Skin of body (tissue), 3 donors: ENCODE measurements at places on chromosomes 3 and 15. TPM values are rescaled to one million over a fixed set of nuclear protein-coding genes. Genes with fewer than 3 reads are reported as not detected.
A peak's percentile ranks its signal among the peaks of the same experiment; 100 is the strongest.

SLC12A1 gene
- total RNA-seq = not detected

GOLGA8T gene
- total RNA-seq = 0.79 TPM

PXYLP1 gene
- 24.2 TPM for total RNA-seq

MKRN3 gene
- 0.89 TPM for total RNA-seq

GPR149 gene
- total RNA-seq = not detected

XXYLT1 gene
- total RNA-seq = 13.6 TPM

DPPA4 gene
- 1.5 TPM for total RNA-seq

SI gene
- not detected for total RNA-seq

MNS1 gene
- total RNA-seq = 4.4 TPM

CDC25A gene
- 3.4 TPM for total RNA-seq

NR2F2 gene
- total RNA-seq = 7.8 TPM

IL12A gene
- 0.30 TPM for total RNA-seq

CILP gene
- total RNA-seq = 24.4 TPM

HESX1 gene
- total RNA-seq = 0.89 TPM

SRP14 gene
- total RNA-seq = 130 TPM

TRPM1 gene
- 3.5 TPM for total RNA-seq

TNNC1 gene
- 98.9 TPM for total RNA-seq

GRCh38 chr3:86410587-86410986 is 580.4 kb downstream of the VGLL3 start:
- DNase-seq = no peak

- DNase-seq = no peak
Measured at GRCh38 chr15:78925956-78926743, 18.7 kb downstream of the CTSH start.

GRCh38 chr15:52804526-52805081 is 14.5 kb upstream of the ONECUT1 start:
- DNase-seq = no peak

GRCh38 chr3:122572940-122573412 is 4.5 kb upstream of the PARP15 start:
- no peak for DNase-seq

DNA sequence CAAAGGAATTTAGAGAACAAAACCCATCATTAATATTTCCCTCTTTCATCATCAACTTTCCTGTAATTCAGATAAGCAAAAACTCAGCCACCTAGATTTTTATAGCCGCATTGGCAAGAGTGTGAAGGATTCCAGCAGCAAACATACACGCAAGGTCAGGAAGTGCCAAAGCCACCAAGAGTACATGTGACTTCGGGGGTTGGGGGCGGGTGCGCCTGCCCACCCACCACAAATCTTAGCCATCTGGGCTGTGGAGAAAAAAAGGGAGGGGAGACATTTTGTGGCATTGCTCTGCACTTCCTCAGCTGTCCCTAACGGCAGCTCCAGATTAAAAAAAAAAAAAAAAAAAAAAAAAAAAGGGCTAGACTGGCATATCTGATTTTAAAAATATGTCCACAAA is 148.4 kb downstream of the TNIK start:
- DNase-seq = no peak

DNA sequence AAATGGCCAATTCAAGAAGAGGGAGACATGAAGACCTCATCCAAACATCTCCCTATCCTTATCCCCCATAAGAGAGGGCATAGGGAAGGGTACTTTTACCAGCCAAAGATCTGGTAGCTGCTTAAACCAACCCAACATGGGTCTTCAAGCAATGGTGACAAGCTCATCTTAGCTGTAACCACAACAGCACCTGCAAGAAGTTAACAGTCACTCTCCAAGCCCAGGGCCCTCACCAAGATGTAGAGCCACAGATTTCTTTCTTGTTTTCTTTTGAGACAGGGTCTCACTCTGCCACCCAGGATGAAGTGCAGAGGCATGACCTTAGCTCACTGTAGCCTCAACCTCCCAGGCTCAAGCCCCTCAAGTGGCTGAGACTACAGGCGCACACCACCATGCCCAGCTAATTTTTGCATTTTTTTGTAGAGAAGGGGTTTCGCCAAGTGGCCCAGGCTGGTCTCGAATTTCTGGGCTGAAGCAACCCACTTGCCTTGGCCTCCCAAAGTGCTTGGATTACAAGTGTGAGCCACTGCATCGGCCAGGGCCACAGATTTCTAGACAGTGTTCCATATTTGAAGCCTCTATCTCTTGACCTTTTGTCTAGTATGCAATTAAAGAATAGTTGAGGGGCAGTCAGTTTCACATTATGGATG is 57.1 kb downstream of the DHX30 start:
- no peak for DNase-seq

GRCh38 chr3:128372281-128372680 is 94.4 kb downstream of the DNAJB8 start:
- DNase-seq = no peak

DNA sequence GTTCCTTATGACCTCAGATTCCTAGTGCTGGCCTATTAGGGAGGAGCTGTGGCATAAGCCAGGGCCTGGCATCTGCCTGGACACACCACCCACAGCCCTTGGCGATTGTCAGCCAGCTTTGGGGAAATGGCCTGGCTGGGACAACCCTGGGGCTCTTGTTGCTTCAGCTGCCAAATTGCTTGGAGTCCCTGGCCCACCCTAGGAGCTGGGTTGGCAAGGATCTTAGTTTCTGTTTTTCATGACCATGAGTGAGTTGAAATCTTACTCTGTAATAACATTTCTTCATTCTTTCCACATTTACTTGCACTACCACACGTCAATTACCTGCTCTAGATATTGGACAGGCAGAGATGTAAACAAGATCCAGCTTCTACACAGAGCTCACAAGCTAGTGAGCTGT is 1.9 kb upstream of the MYZAP start:
- DNase-seq = no peak

GRCh38 chr3:67832817-67833216 is 178.4 kb upstream of the SUCLG2 start:
- DNase-seq = no peak

DNA sequence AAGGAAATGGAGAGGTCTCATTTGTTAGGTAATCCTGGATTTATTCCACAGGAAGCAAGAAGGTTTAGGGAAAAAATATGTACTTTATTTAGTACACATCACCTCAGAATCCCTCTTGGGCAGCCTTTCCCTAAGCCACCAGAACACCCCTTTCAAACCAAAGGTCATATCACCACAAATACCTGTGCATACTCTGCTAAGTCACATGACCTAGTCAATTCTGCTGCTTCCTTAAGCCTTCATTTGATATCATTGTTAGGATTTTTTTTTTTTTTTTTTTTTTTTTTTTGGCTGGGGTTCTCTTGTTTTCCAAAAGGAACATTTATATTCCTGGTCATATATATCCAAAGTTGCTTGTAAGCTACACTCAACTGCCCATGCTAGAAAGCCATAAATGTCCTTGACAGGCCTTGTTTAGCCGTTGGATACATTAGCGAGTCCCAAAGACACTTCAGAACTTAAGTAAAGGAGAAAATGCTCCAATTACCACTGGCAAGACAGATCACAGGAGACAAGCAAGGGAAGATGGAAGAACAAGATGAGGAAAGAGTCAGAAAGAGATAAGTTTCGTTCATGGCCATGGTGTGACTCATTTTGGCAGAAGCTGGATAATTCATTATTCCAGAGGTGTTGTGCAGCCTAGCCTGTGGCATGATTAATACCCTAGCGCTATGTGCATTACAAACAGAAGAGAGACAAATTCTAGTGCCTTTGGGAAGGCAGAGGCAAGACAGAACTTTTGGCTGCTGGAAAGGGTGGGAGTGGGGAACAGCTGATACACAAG is 155.6 kb upstream of the SLC2A2 start:
- no peak for DNase-seq

- no peak for DNase-seq
Measured at GRCh38 chr15:87538327-87538834, 718.2 kb downstream of the NTRK3 start.

DNA sequence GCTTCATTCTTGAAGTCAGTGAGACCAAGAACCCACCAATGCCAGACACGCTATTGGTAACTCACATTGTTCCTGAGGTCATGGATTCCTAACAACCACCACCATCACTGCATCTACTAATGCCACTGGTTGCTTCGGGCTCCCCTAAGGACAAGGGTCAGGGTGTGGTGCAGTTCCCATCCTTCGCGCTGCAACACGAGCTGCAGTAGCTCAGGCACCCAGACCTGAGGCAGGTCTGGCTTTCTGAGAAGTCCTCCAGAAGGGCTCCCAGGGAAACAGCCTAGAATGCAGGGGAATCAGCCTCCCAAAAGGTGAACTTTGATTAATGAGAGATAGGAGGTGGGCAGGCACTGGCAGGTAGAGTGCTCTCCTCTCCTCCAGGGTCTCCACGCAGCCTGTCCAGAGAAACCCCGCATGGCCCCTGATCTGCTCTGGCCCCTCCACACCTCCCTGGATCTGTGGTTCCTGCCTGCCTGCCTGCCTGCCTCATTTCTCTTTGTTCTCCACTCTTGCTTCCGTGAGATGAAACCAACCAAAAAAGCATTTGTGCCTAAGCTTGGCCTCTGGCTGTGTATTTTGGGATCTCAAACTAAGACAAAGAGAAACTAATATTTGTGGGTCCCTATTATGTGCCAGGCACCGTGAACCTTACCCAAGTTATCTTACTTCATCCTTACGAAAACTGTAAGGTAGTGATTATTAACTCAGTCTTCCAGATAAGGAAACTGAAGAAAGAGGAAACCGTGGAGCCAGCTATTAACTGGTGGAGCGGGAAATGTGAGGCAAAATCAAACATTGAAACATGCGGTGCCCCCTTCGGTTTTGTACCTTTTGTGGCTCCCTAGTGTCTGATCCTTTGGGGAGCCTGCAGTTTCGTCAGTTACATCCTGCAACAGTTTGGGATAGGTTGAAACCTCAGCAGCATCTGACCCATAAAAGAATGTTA is 43.9 kb upstream of the USP3 start:
- DNase-seq = no peak

DNA sequence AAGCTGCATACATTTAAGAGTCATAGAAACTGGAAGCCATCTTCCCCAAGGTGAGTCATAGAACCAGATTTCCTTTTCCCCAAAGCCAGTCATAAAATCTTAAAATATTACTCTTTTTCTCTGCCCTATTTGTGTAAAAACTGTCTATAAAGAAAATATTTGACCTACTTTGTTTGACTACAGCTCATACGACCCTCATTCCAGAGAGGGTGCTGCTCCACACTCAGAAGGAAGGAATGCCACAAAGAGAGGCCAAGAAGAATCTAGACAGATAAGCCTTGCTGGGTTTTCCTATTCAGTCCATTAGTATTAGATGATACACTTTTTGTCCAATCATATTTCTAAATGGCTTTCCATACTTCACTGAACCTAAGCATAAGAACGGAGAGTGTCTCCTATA is 671.6 kb upstream of the SGO1 start:
- no peak for DNase-seq

DNA sequence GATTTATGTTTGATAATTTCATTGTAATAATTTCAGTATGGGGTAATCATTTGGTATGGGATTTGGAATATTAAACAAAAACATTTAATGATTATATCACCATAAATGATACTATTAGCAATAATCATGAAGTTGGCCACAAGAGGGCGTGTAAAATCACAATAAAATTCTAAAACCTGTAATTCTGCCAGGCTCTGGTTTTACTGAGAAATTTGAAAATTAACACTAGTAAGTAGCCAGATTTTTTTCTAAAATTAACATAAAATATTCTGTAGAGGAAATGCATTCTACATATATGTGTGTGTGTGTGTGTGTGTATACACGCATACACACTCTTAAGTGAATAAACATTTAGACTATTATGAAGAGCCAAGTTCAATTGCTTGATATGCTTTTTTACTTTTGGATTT is 40.5 kb downstream of the FEZF2 start:
- no peak for DNase-seq

GRCh38 chr15:66036859-66037258 is 167.6 kb downstream of the RAB11A start:
- no peak for DNase-seq

GRCh38 chr3:155079468-155079745 is 712 bp upstream of the MME start:
- DNase-seq = no peak

GRCh38 chr3:102079809-102080197 is 230.5 kb downstream of the NFKBIZ start:
- DNase-seq = no peak

GRCh38 chr3:43481375-43481774 is 140.4 kb downstream of the ANO10 start:
- DNase-seq = no peak

GRCh38 chr15:89837134-89837829 is 22.6 kb upstream of the ANPEP start:
- DNase-seq = no peak

GRCh38 chr3:52225452-52226228 is at the start of gene TLR9:
Gene TLR9, minus strand, starts transcription at chr3:52225645. Its CDS starts 116 bp downstream, at chr3:52225529.
- DNase-seq = no peak

- no peak for DNase-seq
Measured at GRCh38 chr15:73527598-73527997, 84.6 kb downstream of the REC114 start.

- DNase-seq = peak; percentile 73
Measured at GRCh38 chr3:126782536-126782935, 78.5 kb downstream of the CHCHD6 start.

GRCh38 chr3:102159810-102160451 is 274.9 kb upstream of the ZPLD1 start:
- no peak for DNase-seq

GRCh38 chr15:51232581-51232980 is 105.8 kb downstream of the CYP19A1 start:
- DNase-seq = no peak

DNA sequence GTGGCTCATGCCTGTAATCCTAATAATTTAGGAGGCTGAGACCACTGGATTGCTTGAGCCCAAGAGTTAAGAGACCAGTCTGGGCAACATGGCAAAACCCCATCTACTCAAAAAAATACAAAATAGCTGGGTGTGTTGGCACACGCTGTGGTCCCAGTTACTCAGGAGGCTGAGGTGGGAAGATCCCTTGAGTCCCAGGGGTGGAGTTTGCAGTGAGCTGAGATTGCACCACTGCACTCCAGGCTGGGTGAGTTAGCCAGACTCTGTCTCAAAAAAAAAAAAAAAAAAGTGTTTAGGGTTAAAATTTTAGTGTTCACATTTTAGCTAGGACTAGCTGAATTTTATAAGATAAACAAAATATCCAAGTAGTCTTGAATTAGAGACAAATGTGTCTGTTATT is 1340.1 kb upstream of the EPHA6 start:
- no peak for DNase-seq

- peak; percentile 52 for DNase-seq
Measured at GRCh38 chr3:177459401-177459800, 262.1 kb upstream of the TBL1XR1 start.

DNA sequence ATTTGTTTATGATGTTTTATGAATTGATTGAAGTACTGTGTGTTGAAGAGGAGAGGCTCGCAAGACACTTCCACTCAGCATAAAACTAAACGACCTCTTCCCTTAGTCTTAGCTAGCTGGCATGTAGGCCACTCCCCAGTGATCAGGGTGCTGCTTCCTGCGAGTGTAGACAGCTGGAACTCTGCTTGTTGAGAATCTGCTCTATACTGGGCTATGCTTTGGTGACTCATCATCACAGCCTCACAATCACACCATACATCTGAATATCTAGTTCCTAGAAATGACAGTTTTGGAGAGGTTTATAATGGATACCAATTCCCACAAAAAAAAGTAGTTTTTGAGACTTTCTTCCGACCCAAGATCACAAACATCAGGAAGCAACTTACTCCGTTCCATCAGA is 1.5 kb upstream of the SLC24A5 start:
- no peak for DNase-seq

- no peak for DNase-seq
Measured at GRCh38 chr15:28922707-28923012, 36.9 kb downstream of the APBA2 start.

- no peak for DNase-seq
Measured at GRCh38 chr3:188584162-188584529, 430.2 kb downstream of the LPP start.
